ENCODE measurements at places on chromosomes 6 and 20.
A peak's percentile ranks its signal among the peaks of the same experiment; 100 is the strongest.

DNA sequence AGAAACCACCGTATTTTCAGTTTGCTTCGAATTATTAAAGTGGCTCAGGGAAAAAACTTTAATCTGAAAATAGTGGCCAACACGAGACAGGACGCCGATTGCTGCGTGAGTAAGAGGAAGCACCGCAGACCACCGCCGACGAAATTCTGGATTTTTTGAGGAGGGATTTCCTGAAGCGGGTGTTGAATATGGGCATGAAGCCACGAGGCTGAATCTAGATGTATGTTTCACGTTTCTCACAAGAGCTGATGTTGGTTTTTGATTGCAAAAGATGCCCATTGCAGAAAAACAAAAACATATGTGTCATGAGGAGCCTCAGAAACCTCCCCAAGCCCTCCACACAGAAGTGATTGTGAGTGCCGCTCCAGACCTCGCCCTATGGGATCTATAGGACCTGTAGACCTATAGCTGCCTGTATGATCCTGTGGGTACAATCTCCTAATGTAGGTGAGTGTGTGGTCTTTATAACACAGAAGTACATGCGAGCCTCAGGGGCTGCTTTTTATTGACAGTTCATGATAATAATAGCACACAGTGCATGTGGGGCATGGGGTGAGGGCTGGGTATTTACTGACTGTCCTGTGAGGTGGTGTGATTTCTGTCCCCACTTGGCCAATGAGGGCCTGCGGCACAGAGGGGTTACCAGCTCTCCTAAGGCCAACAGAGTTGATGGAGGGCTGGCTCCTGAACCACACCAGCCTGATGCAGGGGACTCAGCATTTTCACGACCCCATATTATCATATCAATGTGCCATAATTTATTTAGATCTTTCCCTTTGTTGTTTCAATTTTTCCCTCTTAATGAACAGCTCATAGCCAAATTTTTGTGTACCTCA lies 243.9 kb downstream of the DLL1 start:
- no peak for DNase-seq

- no peak for DNase-seq
Measured at GRCh38 chr6:89581689-89582088, 56.9 kb downstream of the LYRM2 start.

DNA sequence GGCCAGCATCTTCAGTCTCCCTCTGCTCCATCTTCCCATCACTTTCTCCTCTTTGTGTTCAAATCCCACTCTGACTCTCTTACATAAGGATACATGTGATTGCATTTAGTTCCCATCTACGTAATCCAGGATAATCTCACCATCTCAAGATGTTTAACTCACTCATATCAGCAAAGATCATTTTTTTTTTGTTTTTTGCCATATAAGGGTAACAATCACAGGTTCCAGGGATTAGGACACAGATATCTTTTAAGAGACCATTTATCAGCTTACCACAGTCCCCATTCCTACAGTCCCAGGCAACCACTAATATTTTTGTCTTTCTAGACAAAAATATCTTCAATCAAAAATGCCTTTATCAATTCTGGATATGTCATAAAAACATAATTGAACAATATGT lies 3.2 kb upstream of the TREML2 start:
- no peak for DNase-seq

DNA sequence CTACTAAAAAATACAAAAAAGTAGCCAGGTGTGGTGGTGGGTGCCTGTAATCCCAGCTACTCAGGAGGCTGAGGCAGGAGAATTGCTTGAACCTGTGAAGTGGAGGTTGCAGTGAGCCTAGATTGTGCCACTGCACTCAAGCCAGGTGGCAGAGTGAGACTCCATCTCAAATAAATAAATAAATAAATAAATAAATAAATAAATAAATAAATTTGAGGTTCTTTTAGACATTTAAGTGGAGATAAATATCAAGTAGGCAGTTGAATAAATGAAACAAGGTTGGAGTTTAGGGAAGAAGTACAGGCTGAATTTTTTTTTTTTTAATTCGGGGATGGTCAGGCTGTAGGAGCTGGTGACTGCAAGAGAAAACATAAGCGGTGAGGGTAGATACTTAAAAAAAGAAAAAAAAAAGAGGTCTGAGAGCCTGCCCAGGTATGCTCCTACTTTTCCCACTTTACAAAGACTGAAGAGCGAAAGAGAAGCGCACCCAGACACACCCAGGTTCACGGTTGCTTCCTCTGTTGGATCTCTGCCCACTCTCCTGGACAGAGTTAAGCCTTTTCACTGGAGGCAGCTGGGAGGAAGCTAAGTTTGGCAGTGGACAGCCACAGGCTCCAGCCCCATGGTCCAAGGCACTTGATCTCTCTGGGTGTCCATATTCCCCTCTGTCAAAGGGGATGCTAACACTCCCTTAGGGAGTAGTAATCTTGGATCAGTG lies 100.9 kb upstream of the PRDM1 start:
- no peak for DNase-seq

DNA sequence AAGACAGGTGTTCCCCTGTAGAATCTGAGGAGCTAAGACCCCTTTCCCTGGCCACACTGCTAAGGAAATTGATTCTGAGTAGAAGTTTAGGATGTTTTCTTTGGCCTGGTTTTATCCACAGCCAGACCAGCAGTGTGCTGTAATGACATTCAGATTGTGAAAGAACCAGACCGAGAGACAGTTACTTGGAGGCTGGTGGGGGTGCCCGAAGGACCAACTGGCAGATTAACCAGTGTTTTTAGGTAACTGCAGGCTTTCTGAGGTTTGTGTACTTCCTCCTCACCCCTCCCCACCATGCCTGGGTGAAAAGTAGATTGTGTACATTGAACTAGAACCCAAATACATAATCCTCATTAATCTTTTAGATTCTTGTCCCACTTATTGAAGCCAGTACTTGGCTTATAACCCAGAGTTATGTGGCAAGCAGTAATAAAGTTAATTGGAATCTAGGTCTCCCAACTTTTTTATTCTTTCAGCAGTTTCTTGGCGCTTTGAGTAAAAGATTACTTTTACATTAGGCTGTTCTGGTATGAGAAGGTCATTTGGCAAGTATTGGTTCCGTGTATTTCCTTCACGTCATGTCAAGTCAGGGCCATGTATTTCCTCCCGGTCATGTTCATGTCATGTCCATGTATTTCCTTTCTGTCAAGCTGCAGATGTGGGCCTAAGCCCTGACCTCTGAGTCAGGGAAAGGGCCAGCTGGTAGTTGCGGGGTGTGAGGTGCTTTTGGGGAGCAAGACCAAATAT lies 93.7 kb downstream of the TCP11 start:
- DNase-seq, result peak; percentile 64

DNA sequence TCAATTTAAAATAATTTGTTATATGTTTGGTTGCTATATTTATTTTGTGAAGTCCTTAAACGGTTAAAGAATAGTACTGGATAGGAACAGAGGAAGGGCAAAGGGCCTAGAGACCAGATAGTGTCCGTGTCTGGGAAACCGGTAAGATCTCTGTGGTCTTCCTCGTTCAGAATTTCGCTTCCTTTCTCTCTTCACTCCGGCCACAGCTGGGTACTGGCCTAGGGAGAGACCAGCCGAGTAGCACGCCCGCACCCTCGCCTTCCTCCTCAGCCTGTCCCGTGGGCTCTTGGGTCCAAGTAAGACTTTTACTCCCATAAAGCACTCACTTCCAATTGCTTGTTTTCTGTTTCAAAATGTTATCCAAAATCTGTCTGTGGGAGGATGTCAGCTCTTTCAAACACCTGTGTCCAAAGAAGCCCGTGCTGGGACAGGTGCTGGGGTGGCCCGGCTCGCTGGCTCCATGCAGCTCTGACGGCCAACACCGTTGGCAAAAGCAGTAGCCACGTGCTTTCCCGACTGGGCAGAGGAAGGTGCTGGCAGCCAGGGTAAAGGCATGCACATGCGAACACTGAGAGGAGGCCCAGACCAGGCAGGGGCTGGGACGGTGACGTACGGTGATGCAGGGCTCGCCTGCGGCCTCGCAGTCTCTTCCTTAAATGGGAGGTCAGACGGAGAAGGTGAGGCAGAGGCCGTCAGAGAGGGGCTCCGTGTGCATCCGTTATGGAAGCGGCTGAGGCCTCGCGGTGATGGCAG lies 112.2 kb downstream of the IRF4 start:
- DNase-seq, result no peak

GRCh38 chr20:16485401-16485800 lies 87.8 kb downstream of the KIF16B start:
- DNase-seq, result no peak

GRCh38 chr6:15441981-15442380 lies 196.1 kb downstream of the JARID2 start:
- DNase-seq, result no peak

GRCh38 chr6:39224523-39225182 lies 4.6 kb downstream of the KCNK5 start:
- no peak for DNase-seq

DNA sequence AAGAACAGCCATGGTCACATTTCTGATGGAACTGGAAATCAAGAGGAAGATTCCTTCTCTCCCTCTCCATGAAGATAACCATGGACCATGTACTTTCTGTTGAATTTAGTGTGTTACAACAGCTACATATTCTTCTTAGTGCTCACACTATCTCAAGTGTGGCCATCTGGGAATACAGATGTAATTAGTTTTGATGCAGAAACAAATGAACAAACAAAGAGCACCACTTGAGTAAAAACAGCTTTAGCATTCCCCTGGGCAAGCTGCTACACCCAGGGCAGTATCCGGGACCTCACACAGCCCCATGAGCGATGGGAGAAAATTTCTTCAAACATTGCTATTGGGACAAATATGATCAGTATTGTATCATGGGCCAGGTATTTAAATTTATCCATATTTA lies 75.2 kb downstream of the RAMACL start:
- DNase-seq, result no peak

- no peak for DNase-seq
Measured at GRCh38 chr6:1869308-1869707, 259.6 kb downstream of the FOXC1 start.

- no peak for DNase-seq
Measured at GRCh38 chr6:167762259-167762962, 64.3 kb upstream of the AFDN start.

All from T-helper 2 cell (primary cell).